T-helper 2 cell treated with Interferon-gamma antibody and Interleukin-4, amounts not matched to agents 100 ng/mL and 5 ng/mL, for 36 hours (primary cell): ENCODE measurements at places on chromosomes 16 and 17. TPM values are rescaled to one million over a fixed set of nuclear protein-coding genes. Genes with fewer than 3 reads are reported as not detected.

HOXB8 gene
- not detected in 2 replicates for total RNA-seq

MYO15A gene
- 0.23 and 0.68 TPM in 2 replicates for total RNA-seq

CRYBA1 gene
- total RNA-seq = not detected in 2 replicates

CD300E gene
- total RNA-seq = not detected in 2 replicates

TLE7 gene
- total RNA-seq = not detected in 2 replicates
